ENCODE measurements at places on chromosomes 5 and 9.

GRCh38 chr9:106897751-106898150 is 34.8 kb downstream of the ZNF462 start:
- no peak for DNase-seq

DNA sequence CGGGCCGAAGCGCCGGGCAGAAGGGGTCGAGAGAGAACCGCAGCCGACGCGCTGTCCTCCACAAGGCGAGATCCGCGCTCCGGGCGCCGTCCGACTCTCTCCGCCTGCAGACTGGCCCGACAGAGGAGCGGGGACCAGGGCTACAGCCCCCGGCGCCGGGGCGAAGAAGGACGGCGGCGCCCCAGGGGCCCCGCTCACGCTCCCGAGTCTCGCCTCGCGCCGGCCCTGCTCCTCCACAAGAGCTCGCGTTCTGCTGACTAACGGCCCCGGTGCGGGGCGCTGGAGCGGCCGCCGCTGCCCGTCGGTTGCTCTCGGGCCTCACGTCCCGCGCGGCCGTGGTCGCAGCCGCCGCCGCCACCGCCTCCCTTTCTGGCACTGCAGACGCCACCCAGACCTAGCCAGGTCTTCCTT is 338 bp downstream of the ABHD17B start:
- DNase-seq, result no peak

DNA sequence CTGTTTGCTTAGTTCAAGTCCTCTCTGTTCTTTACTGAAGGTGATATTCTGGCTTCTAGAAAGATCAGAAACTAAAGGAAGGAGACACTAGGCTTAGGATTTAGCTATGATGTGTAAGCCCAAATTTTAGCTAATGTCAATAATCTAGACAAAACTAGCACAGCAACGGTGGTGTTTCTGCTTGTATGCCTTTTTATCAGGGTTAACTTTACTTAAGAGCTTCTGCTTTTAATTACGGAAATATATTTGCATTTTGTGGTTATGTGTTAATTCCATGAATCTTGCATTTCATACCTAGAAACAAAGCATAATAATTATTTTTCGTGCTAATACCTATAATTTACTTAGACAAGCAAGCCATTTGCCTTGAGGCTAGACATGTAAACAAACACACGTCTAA is 96.1 kb downstream of the PAX5 start:
- no peak for DNase-seq

DNA sequence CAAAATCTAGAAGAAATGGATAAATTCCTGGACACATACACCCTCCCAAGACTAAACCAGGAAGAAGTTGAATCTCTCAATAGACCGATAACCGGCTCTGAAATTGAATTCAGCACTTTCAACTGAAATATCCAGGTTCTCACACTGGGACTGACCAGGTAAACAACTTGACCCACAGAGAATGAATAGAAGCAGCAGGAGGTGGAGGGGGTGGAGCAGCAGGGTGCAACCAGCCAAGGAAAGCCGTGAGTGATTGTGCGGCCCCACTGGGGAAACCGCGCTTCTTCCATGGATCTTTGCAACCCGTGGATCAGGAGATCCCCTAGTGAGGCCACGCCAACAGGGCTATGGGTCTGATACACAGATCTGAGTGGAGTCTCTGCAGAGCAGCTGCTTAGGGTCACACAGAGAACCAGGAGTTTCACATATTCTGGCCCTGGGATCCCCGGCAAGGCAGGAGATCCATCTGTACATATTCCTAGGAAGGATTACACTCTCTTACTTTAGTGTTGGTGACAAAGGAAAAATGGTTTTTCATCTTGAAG is 181.5 kb downstream of the SLCO4C1 start:
- DNase-seq, result no peak

DNA sequence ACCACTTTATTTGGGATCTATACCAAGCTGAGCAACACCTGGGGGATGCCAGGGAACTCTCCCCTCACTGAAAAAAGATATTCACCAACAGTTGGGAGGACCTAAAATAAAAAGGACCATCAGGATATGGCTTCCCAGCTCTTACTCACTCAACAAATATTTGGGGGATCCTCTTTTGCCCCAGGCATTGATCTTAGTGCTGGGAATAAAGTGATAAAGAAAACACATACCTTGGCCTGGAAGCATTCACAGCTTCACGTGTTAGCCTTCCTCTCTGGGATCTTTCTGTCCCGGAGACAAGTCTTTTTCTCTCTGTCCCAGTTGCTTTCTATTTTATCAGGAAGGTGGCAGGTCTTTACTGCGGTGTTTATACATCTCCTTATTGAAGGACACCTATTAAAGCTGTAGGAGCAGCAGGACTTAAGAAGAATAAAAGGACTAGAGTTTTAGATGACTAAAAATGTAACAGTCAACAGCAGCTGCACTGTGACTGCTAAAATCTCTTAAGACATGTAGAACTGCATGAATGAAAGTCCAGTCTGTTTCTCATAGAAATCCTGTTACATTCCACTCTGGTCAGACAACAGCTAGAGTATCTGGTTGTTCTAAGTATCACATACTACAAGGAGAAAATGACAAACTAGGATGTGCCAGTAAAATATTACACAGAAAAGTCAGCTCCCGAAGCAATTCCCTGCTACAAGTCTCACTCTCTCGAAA is 90.0 kb upstream of the ITGA2 start:
- no peak for DNase-seq

DNA sequence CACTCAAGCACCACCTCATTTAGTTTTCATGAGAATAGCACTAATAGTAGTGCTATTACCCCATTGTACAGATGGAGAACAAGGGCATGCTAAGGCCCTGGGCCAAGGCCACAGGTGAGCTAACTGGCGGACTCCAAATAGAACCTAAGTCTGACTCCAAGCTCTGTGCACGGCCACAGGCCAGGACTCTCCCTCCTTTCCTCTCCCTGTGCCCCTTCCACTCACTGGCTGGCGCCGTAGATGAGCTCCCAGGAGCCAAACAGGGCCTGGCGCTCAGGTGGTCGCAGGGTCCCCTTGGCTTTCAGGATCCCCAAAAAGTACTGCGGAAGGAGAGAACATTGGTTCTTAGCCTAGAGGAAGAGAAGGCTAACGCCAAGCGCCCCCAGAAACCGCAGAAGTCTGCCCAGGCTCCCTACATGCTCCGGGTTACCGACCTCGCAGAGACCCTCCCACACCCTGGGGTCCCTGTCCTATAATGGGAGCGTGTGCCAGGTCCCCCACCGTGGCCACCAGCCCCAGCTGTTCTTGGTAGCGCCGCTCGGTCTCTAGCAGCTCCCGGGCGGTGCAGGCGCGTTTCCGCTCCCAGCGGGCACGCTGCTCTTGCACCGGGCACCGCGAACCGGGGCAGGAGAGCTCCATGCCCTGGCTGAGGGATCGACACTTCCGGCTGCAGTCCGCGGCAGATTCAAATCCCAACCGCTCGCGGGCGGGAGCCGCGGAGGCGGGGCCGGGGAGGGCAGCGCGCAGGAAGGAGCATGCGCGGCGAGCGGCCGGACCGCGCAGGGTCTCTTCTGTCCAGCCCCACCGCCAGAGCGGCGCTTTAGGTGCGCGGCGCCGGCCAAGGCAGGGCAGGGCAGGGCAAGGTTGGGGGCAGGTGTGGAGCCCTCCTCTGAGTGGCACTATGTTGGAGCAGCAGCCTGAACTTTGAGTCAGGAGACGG is at the start of gene ARHGEF39:
ARHGEF39 (minus strand) TSS at position 665 of the 940 bp plus-strand sequence; CDS start at position 639, 26 bp downstream.
- DNase-seq, result peak; percentile 78

GRCh38 chr5:102539996-102540728 is 41.4 kb upstream of the SLCO6A1 start:
- DNase-seq, result no peak

- no peak for DNase-seq
Observed at GRCh38 chr5:149380466-149381121, 1.5 kb upstream of the IL17B start.

GRCh38 chr9:3848445-3849114 is 322.8 kb upstream of the RFX3 start:
- no peak for DNase-seq

- no peak for DNase-seq
Observed at GRCh38 chr9:1058826-1059487, 8.8 kb downstream of the DMRT2 start.

GRCh38 chr5:137700282-137700680 is 35.6 kb downstream of the KLHL3 start:
- no peak for DNase-seq

GRCh38 chr5:36728697-36729543 is 122.5 kb downstream of the SLC1A3 start:
- no peak for DNase-seq

- DNase-seq, result no peak
Observed at GRCh38 chr5:36395260-36395659, 93.6 kb upstream of the RANBP3L start.

DNA sequence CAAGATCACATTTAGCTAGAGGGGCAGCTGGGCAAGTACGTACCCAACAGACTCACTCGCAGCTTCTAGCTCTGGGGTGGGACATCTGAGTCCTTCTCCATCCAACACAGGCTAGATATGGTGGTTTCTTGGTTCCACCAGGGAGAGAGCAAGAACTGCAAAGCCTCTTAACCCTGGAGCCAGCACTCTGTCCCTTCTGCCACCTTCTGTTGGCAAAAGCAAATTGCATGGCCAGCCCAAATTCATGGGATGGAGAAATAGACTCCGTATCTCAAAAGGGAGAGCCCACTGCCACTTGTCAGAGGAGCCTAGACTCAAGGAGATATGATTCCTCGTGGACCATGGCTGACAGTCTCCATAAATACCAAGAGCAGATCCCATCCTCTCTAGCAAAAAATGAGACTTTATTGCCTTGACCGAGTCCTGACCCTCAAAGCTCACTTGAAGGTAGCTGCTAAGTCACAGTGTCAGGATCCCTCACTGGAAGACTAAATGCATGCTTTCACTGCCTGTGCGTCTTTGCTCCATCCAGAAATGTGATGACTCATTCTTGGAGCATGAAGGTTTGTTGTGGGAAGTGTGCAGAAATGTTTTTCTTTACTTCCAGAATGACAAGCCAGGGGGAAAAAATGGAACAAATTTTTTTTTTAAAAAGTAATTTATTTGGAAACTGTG is 28.8 kb upstream of the ROR2 start:
- DNase-seq, result no peak

- DNase-seq, result no peak
Observed at GRCh38 chr5:41681840-41682239, 171.4 kb upstream of the PLCXD3 start.

DNA sequence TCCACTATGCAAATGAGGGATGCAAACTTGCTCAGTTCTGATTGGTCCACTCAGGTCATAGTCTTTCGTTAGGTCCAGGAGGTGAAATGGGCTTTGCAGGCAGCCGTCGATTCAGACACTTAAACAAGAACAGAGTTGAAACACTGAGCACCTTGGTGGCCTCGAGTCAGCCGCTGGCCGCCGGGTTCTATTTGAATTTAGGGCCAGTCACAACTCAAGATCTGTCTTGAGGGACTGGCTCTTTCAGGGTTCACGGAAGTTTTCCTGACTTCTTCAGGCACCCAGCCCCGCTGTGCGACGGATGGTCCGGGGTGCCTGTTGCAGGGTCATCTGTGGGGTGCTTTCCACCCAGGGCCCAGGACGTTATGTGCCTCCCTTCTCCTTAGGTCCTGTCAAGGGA is 412.8 kb upstream of the IRX4 start:
- DNase-seq, result no peak

DNA sequence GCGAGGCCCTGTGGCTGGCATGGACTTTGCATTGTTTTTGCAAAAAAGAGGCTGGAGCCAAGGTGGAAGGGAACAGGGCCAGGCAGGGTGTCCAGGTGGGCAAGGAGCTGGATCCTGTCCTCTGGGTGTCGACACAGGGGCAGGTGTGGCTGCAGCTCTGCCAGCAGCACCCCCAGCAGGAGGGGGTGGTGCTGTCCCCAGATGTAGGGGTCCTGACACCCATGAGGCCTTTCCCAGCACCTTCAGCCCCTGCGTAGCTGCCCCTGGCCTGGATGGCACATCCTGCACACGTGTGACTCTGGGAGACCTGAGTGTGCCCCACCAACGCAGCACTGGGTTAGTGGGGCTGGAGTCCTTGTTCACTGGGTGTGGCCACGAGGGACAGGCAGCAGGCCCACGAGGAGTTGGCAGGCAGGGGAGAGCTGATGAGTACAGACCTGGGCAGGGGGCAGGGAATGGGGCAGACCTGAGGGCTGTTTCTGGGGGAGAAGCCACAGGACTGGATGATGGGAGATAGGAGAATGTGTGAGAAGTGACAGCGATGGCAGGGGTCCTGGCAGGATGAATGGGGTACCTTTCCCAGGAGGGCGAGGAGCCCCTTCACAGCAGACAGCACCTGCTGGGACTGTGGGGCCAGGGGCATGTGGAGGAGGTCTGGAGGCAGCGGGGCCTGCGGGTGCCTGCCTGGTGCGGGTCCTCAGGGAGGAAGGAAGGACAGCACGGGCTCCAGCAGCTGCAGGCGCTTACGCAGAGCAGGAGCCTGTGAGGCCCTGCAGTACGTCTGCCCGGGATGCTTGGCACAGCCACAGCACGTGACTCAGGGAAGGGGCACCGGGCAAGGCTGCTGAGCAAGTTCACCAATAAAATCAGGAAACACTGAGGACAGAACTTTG is 3.6 kb upstream of the RASGEF1C start:
- DNase-seq, result no peak

- no peak for DNase-seq
Observed at GRCh38 chr9:134290603-134291451, 35.4 kb upstream of the RXRA start.

GRCh38 chr5:64497386-64497785 is 8.4 kb upstream of the RGS7BP start:
- DNase-seq, result no peak

GRCh38 chr5:72507231-72507906 is at the start of gene ZNF366:
Gene ZNF366 (minus strand): TSS chr5:72507410. CDS start chr5:72461496, 45,914 bp downstream.
- no peak for DNase-seq

DNA sequence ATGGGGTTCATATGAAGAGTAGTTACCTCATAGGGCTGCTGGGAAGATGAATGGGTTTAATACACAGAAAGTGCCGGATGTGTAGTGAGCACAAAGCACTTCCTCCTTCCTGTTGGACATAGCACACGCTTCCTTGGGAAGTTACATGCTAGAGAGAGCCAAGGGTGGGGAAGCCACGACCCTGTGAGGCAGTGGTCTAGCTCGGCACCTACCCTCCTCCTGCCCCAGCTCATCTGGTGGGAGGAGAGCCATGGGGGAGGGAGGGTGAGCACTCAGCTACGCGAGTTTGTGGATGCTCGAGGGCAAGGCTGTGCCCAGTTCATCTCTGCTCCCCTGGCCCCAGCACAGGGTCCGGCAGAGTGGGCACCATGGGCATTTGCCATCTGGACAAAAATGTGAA is 43.6 kb upstream of the NEK6 start:
- no peak for DNase-seq

DNA sequence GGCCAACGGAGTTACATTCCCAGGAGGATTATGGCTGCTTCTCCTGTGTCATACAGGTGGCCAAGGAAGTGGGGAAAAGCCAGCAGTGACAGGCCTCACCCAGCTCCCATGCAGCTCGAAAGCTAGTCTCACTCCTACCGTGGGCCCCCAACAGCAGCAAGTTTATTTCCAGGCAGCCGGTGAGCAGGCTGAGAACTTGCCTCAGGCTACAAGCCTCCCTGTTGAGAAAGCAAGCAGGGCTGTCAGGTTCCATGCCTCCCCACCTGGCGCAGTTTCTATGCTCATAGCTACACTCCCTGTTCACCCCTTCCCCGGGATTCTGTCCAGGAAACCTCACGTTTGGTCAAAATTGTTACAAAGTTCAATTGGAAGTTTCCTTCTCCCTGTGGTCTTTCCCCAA is 27.5 kb upstream of the DNAH5 start:
- no peak for DNase-seq
